ENCODE measurements at places on chromosomes 2 and 18. TPM values are rescaled to one million over a fixed set of nuclear protein-coding genes. Genes with fewer than 3 reads are reported as not detected.
A peak's percentile ranks its signal among the peaks of the same experiment; 100 is the strongest.

DNA sequence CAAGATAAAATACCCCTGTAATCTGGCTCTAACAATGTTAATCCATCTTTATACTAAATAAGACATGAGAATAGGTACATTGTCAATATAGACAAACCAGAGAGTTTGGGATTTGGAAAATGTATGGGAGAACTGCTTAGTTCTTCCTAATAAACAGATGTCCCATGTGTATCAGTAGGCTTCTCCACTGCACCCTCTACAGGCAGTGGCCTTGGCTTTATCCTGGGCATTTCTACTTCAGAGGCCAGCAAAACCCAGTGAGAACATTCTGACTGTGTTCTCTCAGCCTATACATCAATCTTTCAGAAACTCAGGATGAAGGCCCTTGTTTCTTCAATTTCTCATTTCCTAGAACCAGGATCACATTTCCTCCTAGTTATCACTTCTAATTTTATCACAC lies 1167.5 kb upstream of the ACVR2A start:
- DNase-seq = no peak

DNA sequence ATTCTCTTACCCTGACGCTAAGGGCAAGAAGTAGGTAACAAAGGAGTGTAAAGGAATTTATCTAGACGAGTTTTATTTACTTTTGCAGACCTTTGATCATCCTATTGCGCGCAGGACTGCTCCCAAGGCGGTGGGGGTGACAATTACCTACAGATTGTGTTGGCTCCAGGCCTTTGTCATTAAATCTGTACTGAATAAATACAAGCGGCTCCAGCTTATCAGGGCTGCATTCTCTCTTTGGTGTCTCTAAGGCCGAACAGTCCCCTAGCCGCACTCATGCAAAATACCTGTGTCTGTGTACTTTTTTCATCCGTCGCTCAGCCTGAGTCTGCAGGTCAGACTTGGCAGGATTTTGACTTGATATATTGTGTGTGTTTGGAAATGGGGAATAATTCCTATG lies 57.9 kb upstream of the DYSF start:
- no peak for DNase-seq

DNA sequence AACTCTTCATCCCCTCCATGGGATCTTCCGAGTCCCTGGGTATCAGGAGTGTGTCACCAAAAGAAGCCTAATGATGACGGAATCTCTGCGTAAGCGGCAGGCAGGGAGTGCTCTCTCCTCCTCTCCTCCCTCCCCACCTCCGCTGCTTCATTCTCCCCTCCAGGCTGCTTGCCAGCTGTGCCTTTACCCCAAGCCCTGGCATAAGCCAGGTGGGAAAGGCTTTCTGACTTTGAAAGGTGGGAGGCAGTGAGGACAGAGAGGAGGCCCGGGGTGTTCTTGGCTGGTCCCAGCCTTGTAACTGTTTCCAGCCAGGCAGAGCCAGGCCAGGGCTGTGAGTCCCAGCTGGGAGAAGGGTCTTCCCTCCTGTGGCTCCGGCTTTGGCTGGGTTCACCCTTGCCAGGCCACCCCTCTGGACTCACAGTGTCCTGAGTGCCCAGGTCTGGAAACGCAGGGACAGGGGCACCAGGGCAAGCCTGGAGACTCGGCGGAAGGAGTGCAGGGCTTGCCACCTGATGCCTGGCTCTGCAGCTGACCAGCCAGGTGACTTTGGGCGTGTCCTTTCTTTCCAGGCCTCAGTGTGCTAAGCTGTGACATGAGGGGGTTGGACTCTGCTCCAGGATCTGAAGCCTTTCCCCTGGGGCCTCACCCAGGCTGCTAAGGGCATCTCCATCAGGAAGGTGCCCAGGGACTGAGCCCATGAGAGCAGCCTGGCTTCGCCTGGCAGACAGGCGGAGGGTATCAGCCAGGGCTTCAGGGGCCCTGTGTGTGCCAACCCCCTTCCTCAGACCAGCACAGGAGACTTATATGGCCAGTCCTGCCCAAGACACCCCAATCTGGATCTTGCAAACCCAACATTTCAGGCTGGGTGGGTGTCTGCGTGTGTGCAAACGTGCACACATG lies 32.7 kb upstream of the HPCAL1 start:
- no peak for DNase-seq

The G6PC2 gene
- not detected for polyA plus RNA-seq

- DNase-seq = no peak
Observed at GRCh38 chr18:43563780-43564179, 286.5 kb upstream of the SYT4 start.

GRCh38 chr2:3468296-3468988 lies 50.9 kb downstream of the ADI1 start:
- no peak for DNase-seq

The SCN2A gene
- polyA plus RNA-seq = not detected

DNA sequence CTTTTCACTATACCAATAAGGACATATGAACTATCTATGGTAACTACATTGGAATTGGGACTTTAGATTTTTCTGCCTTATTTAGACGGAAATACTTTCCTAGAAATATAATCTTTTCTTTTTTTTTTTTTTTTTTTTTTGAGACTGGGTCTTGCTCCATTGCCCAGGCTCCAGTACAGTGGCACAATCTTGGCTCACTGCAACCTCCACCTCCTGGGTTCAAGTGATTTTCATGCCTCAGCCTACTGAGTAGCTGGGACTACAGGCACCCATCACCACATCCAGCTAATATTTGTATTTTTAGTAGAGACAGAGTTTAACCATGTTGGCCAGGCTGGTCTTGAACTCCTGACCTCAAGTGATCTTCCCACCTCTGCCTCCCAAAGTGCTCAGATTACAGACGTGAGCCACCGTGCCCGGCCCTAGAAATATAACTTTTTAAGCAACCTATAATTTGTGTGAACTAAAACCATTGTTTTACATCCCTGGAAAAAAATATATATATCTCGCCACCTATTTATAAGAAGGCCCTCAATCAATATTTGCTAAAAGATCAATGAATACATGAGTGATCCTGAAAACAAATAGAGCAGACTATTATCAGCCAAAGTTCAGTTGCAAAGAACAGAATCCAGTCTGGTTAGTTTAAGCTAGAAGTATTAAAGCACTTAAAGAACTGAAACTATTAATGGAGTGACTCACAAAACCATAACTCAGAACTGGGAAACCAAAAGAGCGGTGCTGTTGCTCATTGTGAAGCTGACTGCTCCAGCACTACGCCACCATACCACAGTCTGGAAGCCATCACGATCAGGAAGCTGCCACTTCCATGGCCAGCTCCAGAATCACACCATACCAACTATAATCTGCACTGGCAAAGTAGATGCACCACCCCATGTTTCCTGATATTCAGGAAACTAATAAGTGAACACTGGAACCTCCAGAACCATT lies 8.4 kb upstream of the HNRNPLL start:
- no peak for DNase-seq

DNA sequence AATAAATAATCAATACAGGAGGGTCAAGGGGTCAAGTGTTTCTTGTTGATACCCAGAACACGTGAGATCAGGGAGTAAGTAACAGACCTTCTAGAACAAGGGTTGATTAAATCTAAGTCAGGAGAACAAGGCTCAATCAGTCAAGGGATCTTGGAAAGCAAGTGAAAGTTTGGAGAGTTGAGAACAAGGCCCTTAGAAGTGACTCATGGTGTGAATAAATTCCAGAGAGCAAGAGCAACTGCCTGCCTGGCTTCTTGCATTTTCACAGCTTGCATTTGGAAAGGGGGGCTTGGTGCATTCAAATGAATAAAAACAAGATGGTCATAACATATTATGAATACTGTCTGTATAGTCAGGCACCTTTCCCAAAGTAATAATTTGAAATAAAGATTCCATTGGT lies 256.1 kb downstream of the DPP10 start:
- no peak for DNase-seq

DNA sequence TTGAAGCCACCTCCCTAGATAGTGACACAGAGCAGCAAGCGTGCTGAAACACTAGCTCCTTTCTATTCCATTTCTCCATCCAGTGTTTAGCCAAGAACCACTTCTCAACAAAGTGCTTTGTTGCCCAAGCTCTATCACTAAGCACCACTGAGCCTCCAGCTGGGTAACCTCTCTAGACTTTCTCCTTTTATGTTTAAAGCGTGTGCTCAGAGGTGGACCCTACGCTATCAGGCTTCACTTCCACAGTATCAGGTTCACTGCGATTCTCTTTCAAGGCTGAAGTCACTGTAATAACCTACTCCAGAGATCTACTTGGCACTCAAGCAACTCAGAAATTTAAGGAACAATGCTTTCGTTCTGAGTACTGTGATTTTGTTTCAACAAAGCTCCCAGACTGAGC lies 197.9 kb downstream of the LNPK start:
- DNase-seq = no peak

- DNase-seq = no peak
Observed at GRCh38 chr18:9746958-9747357, 38.9 kb downstream of the RAB31 start.

GRCh38 chr2:12490641-12491040 lies 226.1 kb upstream of the TRIB2 start:
- no peak for DNase-seq

DNA sequence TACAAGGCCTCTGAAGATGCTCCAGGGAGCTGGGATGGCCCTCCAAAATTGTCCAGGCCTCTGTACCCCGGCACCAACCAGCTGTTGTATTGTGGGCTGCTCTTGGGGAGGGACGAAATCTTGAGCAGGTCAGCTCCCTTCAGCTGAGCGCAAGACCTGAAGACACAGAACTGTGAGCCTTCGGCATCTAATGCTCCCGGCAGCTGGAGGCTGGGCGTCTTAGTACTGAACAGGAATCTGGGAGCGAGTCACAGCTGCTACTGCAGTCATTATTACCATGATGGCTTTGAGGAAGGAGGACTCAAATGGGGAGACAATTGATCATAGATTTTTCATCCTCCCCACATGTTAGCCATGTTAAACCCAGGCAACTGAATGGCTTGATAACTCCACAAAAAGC lies 83.0 kb upstream of the LTBP1 start:
- DNase-seq = no peak

The TGFA gene
- polyA plus RNA-seq = 0.57 TPM

DNA sequence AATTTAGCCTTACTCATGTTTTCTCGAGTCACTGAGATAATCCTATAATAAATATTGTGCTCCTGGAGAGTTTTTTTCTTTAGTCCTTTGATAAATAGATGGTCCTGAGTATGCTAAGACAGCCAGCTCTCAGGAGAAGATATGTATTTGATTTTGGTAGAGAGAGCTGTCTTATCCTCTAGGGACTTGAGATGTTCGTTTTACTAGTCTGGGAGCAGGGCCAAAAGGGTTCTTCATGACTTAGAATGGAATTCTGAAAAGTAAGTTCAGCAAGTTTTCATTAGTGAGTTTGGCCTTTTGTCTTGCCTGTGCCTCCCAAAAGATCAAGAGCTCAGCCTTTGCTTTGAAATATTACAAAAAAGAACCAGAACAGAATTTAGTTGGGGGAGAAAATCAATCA lies 246.7 kb downstream of the BABAM2 start:
- DNase-seq = peak; percentile 49

DNA sequence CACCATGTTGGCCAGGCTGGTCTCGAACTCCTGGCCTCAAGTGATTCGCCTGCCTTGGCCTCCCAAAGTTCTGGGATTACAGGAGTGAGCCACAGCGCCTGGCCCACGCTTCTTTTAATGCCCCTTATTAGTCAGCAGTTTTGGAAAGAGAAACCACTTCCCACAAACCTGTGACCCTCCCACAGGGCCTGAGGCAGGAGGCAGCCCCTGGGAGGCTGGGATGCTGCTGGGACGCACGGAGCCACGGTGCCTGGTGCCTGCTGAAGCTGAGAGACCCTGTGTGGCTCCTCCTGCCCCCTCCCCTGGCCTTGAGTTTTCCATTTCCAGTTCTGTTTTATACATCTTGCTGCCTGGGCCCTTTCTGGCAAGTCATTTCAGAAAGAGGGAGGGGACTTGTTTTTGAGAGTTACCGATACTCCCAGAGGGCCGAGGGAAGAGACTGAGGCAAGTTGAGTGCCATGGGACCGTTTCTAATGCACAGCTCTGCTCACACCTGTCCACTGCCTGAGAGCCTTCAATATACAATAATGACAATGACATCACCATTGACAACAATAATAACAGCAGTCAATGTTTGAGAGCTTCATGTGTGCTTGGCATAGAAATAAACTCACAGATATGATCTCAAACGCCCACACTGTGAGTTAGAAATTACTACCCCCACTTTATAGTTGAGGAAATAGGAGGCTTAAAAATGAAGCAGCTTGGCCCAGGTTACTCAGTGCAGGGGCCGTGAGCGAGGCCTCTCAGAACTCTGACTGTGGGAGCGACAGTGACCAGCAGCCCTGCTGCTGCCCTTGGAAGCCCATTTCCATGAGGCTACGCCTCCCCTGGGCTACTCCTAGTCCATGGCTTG lies 78.1 kb upstream of the YWHAQ start:
- no peak for DNase-seq

The SERPINB10 gene
- 0.15 TPM for polyA plus RNA-seq

DNA sequence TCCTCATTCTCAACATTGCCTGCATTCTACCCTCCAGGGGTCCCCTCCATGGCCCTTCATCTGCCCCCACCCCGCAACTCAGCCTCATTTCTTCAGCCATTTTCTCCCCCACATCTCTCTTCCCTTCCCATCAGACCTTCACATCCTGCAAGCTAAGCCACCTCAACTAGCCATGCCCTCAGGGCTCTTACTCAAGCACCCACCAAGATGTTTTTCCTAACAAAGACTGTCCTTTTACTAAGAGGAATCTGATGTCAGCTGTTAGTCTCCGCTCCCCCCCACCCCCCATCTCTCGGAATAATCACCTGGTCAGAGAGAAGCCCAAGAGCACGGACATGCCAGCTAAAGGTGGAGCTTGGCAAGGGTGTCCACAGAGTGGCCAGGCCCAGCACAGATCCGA lies 4.7 kb upstream of the CAPN10 start:
- DNase-seq = no peak

DNA sequence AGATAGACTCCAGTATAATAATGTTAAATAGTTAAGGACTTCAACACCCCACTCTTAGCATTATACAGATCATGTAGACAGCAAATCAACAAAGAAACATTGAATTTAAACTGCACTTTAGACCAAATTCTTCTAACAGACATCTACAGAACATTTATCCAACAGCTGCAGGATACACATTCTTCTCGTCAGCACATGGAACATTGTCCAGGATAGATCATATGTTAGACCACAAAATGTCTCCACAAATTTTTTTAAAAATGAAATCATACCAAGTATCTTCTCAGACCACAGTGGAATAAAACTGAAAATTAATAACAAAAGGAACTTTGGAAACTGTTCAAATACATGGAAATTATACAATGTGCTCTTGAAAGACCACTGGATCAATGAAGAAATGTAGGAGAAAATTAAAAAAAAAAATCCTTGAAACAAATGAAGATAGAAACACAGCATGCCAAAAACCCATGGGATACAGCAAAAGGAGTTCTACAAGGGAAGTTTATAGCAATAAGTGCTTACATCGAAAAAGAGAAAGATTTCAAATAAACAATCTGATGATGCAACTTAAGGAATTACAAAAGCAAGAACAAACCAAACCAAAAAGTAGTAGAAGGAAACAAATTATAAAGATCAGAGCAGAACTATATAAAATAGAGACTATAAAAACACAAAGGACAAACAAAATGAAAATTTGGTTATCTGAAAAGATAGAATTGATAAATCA lies 12.3 kb upstream of the SPP2 start:
- DNase-seq = no peak

The CXCR1 gene
- not detected for polyA plus RNA-seq
